Fibroblast of the conjunctiva (primary cell): ENCODE measurements at places on chromosomes 1 and 21.

GRCh38 chr21:35179990-35180540, 131.0 kb upstream of the RUNX1 start:
- peak; percentile 35 for DNase-seq

- DNase-seq: no peak
These were observed 165.0 kb upstream of the GORAB start for GRCh38 chr1:170366980-170367379.

GRCh38 chr1:234755449-234755863, 145.5 kb upstream of the IRF2BP2 start:
- DNase-seq: peak; percentile 57

DNA sequence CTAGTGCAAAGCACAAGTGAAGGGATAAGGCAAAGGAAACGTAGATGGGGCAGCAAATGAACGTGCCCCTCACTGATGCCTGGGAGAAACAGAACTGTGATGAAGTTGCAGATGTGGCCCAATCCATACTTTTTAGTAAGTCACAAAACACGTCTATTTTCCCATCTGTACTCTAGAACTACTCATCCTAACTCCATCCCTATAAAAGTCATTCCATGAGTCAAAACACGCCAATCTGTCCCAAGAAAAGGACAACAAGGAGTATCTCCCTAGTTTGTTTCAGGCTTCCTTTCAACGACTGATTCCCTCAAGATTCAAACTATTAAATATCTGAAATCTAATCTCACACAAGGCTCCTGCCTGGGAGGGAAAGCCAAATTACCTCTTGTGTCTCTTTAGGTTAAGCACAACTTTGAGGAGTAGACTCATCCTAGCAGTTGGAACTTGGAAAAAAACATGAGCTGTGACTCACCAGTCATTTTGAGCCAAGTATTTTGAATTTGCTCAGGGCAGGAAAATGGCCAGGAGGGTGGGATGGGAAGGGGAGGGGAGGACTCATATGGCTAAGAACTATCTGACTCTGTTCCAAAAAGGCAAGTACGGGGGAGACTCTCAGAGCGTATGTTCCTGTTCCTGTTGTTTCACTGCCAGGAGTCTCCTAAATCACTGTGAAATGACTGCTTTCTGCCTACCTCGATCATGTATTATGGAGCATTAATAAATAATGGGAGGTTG, 214.5 kb upstream of the CAMK1G start:
- peak; percentile 94 for DNase-seq

GRCh38 chr1:224124220-224124619, 10.3 kb downstream of the FBXO28 start:
- DNase-seq: no peak

DNA sequence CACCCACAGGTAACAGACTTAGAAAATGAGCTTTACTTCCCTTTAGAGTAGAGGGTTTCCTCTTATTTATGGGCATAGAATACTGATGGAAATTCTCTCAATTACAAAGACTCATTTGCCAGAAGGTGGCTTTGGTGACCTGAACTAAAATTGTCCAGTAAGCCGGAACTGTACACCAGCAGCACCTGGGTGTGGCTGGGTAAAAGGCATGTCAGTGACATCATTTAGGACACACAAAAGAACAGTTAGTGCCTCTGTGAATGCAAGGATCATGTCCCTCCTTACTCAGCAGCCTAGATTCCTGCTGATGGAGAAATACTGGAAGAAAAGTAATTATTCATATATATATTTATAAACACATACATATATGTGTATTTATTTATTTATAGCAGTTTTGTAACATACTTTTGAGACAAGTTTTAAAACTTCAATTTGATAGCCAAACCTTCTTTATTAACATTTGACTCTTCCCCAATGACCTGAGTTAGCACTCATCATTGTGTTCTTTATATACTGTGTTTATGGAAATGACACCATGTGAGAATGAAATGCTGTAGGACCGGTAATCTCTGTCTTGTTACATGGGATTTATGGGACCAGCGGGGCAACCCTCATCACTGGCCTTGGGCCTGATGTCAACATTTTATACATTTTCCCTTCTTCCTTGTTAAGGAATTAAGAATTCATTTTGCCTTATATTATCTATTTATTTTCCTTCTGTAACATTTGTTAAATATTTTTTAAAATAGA, 274.4 kb downstream of the BRINP2 start:
- DNase-seq: no peak

DNA sequence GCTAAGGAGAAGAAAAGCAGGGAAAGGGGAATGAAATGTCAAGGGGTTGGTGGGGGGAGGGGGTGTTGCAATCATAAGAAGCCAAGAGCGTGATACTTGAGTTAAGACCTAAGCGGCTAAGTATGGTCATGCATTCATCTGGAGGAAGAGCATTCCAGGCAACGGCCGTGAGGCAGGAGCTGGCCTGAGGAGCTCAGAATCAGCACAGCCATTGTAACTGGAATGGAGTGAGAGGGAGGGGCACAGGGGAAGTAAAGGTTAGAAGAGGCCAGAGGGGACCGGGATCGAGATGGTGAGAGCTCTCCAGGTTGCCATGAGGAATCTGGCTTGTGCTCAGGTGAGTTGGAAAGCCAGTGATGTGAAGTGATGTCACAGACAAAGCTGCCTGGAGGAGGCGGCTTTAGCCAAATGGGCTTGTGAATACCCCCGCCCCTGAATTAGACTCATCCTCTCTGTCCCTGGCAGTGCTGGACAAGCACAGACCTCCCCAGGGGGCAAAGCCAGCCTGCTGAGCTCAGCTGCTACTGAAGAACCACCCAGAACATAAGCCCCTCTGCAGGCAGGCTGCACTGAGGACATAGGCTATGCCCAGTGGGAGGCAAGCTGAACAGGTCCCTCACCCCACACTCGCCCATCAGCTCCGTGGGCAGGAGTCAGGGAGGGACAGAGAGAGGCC, 61.1 kb upstream of the LAPTM5 start:
- DNase-seq: no peak

DNA sequence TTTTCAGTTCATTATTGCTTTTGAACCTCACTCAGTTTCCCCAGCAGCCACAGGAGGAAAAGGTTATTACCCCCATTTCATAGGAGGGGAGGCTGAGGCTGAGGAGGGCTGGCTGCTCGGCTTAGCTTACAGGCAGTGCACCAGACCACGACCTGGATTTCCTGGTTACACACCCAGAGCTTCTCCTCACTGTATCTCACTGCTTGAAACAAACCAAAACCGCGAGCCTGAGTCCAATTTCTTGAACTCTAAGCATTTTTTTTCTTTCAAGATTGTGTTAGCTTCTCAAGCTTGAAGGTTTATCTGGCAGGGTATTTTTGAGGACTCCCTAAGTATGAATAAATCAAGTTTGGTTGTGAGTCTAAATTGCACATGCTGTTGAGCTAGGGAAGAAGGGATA, 188.9 kb upstream of the EDN2 start:
- no peak for DNase-seq

- no peak for DNase-seq
These were observed 5.6 kb upstream of the PLCH2 start for GRCh38 chr1:2470290-2471158.

DNA sequence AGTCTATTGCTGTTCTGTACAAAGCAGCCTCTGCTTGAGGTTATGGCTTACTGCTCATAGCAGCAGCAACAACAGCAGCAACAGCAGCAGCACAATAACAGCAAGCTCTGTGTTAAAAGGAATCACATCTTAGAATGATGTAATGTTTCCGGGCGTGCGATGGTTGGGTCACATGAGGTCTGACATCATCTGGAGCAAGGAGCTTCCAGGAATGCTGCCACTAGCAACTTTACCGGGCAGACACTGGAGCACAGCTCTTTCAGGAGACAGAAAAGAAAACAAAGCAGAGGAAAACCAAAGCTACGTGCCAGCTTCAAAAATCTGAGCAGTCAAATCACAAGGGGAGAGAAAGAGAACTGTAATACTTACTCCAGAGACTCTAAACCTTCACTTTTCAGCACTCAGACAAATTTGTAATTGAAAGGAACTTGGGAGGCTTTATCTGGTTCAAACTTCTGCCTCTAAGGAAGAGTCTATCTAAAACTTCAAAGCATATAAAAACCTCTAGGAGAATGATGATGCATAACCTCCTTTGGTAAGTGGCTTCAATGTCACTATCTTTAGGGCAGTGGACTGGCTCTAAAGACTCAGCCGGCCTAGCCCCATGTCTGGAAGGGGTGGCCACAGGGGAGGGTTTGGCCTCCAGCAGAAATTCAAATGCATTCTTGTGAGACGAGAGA, 28.3 kb upstream of the RAB3GAP2 start:
- DNase-seq: peak; percentile 73

DNA sequence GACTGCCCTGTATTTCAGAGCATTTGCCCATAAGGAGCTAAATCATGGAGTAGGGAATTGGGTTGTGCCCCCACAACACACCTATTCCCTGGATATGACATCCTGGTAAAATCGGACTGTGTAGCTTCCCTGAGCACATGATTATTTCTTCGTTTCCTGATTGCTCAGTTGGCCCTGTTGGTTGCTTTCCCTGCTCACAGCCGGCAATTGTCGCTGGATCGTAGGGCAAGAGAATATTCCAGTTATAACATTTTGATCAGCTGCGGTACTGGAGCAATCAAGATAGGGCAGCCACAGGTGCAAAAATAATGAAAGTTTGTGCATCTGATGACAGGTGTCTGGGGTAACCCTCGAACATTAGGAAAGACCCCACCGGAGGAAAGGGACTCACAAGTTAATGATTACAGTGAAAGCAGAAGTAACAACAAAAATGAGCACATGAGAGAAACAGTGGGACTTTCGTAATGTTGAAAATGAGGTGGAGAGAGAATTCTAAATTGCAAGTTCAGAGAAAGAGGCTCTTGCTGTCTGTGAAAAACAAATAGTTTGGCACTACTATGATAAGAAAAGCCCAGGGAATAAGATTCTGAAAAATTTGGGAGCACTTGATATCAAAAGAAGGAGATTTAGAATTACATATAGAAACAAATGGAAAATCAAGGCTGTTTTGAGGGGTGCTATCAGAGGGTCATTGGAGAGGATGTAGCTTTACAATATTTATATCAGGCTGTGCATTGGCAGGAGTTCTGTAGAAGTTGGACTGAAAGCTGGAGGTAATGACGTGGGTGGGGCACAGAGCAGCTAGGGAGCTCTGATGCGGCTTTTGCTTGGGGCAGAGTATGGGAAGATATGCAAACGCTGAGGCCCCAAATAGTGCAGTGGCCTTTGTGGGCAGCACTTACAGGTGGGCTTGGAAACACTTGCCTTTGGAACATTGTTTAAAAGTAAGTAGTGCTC, at the start of gene MAB21L3:
TSS of gene MAB21L3 (plus strand) at position 833 of the 957 bp plus-strand sequence. CDS start 1,217 bp downstream, outside the sequence.
- DNase-seq: no peak

- DNase-seq: no peak
These were observed 53.4 kb downstream of the CD2 start for GRCh38 chr1:116807394-116808199.
